ENCODE measurements at places on chromosomes 3 and 15.
A peak's percentile ranks its signal among the peaks of the same experiment; 100 is the strongest.

DNA sequence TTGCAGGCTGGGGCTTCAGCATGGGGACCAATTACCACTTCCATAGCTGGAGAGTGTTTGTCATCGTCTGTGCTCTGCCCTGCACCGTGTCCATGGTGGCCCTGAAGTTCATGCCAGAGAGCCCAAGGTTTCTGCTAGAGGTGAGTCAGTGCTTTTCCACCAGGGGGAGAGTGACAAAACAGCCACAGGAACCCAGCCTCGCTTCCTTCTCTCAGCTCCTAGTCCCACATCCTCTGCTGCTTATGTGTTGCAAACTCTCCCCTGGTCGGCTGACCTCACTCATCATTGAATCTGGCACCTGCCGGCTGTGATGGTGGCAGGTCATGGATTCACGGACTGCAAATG is 158.3 kb downstream of the SV2B start:
- DNase-seq, result no peak

DNA sequence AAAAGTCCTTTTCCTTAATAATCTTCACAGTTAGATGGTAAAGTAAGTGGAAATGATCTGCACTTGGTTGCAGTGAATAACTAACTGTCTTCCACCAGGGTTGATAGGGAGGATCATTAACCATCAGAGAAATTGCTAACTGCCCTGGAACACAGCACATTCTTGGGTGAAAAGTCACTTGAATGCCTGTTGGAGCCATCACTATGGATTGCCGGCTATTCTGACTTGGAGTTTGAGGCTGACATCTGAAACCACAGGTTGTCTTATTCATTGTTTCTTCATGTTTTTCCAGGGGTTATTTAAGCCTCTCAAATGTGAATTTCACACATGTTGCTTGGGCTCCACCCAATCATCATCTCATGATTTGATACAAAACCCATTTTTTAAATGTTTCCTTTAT is 901.4 kb downstream of the MCTP2 start:
- DNase-seq, result peak; percentile 47

DNA sequence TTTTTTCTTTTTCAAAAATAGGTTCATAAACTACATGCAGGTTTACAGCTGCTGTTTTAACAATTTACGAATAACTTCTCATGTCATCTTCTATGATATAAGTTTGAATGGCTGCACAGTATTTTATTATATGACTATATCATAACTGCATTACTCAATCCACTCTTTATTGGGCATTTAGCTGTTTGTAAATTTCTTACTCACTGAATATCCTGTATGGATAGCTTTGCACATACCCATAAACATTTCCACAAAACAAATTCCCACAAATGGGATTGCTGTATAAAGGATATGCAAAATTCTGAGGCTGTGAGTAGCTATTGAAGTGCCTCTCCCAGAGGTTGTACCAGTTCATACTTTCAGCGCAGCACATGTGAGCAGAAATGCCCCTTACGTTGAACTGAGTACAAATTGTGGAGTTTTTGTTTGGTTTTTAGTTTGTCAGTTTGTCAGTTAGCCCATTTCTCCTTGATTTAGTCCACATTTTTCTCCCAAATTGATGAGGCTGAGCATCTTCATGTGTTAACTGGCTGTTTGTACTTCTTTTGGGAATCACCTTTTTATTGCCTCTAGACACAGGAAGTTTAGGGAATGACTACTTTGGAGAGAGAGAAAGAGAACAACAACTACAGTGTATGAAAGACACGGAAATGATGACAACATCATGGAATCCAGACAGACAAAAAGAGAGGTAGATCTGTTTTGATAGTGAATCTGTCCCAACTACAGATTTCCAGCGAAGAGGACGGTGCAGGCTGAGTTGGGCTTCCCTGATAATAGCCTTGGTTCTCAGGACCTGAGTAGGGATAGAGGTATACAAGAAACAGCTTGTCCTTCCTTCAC is 24.8 kb downstream of the TTC23 start:
- no peak for DNase-seq

GRCh38 chr15:92652576-92652966 is 3.0 kb downstream of the FAM174B start:
- DNase-seq, result no peak

GRCh38 chr3:57753016-57753415 is 3.1 kb upstream of the SLMAP start:
- DNase-seq, result no peak

DNA sequence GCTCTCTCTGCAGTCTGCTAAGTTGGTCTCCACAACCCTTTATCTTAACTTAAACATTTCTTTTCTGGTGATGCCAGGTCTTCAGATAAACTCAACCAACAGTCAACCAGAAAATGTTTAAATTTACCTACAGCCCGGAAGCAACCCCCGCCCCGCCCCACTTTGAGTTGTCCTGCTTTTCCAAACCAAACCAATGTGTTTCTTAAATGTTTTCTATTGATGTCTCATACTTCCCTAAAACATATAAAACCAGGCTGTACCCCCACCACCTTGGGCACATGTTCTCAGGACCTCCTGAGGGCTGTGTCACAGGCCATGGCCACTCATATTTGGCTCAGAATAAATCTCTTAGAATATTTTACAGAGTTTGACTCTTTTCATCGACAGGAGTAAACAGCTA is 13.2 kb upstream of the GPR160 start:
- DNase-seq, result no peak

DNA sequence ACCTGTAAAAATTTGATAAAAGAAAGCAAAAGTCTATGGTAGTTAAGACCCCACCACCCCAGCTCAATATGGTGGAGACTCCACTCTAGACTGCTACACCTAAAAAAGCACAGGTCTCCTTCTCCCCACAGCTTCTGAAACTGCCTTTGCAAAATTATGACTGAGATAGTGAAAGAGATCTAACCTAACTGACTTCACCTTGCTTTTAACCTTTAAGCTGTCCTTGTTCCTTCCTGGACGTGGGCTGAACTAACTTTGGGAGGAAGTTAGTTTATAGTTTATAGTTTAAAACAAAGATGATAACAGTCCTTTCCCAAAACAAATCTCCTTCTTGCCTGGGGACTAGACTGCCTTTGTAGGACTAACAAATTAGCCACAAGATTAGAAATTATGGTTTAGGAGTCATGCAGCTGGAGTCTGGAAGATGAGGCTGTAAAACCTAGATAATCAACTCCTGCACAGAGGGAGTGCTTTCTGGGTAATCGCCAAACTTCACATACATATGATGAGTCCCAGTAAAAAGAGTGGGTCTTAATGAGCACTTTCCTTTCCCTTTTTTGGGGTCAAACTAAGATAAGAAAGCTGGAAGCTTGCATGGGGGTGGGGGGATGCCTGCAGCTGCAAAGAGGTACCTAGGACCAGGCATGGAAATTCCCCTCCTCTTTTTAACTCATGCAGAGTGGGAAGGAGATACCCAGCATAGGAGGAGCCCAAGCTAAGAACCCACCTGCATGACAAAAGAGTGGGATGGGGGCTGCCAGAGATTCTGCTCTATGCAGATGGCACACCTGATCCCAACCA is 17.5 kb downstream of the CCR8 start:
- no peak for DNase-seq

DNA sequence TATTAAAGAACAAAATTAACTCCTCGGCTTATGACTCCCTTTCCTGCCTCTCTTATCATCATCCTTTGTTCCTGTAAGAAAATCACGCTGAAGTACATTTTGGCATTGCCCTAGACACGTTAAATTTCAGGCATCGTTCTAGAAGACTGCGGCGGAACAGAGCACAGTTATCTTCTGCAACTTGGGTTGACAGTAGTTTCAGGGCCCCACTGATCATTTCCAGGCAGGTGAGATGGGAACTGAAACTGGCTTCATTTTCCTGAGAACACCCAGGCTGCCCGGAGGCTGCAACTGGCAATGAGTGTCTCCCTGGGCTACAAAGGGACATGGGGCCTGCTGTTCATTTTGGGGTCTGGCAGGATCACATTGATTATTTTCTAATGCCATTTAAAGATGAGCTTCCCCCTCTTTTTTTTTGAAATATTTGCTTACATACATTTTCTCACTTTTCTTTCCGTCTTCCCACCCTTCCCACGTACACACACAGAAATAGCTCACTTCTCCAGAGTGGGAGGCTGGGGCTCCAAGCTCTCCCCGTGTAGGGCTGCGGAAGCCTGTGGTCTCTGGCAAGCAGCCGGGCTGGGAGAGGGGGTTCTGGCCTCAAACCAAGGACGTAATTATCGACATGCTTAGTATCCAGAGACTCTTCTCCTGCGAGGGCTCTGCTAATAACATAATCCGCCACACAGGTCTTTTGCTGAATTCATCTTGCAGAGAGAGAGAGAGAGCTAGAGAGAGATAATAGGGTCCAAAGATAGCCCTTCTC is 267.4 kb downstream of the ABHD5 start:
- DNase-seq, result no peak

DNA sequence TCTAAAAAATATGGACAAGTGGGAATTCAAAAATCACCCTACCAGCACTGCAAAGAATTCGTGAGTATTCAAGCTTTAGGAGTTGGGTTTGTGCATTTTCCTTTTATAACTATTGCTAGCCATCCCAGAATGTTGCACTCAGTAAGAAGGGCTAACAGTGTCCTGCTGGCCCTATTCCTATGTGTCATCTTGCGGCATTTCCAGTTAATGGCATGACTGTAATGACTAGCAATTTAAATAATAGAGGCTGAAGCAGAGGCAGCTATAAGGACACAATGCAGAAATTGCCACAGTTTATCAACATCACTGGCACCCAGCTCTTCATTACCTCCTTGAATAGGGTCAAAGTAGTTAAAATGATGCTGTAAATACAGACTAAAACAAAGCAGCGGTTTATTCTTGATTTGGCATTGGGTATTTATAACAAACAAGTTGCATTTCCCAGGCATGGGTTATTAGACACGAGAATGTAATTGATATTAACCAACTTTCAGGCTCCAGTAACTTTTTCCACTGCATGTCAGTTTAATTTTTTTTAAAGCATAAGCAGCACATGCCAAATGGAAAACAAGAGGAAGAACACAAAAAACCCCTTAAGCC is 177.6 kb downstream of the FHIT start:
- no peak for DNase-seq

DNA sequence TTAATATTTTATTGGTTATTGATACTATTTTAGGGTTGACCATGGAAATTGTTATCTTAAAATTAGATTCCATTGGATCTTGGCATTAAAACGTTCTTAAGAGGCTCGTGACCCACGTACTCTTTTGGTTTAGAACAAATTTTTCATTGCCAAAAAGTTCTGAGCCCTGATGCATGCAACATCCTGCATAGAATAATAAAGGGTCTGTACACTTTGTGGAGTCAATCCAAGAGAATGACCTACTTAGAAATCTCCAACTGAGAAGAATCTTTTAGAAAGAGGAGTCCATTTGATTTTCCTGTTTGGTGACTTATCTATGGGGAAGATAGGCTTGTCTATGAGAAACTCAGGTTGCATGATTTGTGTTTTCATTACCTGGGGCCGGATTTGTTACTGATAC is 404.2 kb upstream of the RGMA start:
- DNase-seq, result no peak

DNA sequence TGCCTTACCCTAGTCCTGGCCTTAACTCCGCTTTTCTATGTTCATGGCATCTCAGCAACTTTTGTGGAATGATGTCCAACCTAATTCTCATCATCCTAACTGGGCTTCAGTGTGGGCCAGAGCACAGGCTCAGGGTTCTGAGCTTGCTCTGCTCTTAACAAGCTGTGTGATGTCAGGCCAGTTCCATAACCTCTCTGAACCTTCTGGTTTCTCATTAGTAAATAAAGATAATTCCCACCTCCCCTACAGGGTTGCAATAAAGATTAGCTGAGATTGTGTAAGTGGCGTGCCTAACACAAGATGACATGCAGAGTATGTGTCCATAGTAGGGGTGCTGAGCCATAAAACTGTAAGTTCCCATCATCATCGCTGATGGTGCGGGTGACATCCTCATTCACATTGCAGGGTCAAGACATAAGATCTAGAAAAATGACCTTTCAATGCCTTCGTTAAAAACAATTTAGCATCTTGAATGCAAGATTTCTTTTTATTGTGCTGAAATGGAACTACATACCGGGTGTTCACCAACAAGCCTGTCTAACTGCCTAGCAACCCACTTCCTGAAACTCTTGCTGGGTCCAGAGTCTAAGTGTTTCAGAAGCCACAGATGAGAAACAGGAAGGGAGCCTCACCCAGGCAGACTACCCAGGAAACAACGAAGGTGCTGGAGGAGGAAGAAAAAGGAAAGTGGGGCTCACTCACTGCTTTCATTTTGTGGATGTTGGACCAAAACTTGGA is 36.2 kb downstream of the CDCP1 start:
- no peak for DNase-seq

- no peak for DNase-seq
Measured at GRCh38 chr3:197420115-197420514, 121.7 kb upstream of the DLG1 start.

GRCh38 chr15:51110171-51110570 is 15.5 kb upstream of the TNFAIP8L3 start:
- DNase-seq, result no peak

DNA sequence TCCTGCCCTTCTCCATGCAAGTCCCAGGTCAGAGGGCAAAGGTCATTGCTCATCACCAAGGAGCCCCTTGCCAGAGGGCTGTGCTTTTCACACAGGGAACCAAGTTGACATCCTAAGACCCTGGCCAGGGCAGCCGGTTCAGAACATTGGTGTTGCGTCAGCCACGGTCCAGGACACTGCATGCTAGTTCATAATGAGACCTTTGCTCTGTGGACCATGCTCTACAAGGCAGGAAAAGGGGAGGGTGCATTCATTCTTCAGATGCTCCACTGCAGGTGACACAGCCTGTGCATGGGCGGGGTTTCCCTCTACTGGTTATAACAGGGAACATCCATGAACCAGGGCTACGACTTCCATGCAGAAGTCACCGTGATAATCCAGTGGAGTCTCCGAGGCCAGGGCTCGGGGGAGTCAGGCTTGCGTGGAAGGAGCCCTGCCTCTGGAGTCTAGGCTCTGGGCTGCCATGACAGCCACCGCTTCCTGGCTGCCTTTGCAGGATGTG is 81.6 kb downstream of the OCA2 start:
- DNase-seq, result no peak

- DNase-seq, result peak; percentile 27
Measured at GRCh38 chr3:45582430-45582829, 12.1 kb upstream of the LIMD1 start.

DNA sequence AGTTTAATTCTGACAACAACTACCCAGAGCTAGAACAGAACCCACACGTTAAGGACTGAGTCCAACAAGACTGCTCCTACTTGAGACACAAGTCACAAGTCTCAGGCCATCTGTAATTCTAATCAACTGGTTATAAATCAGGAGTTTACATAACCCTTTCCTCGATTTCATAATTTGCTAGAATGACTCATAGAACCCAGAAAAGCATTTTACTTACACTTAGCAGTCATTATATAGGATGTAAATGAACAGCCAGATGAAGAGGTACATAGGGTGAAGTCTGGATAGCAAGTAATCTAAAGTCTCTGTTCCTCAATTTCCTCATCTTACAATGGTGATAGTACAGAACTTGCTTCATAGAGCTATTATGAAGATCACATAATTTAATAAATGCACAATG is 1018.2 kb downstream of the DIPK2A start:
- no peak for DNase-seq

GRCh38 chr15:99369196-99369595 is 117.9 kb downstream of the LRRC28 start:
- DNase-seq, result no peak

GRCh38 chr3:134348524-134348923 is 25.7 kb downstream of the AMOTL2 start:
- no peak for DNase-seq
